Right cardiac atrium (tissue), 5 donors: ENCODE measurements at places on chromosomes 2 and 18. TPM values are rescaled to one million over a fixed set of nuclear protein-coding genes. Genes with fewer than 3 reads are reported as not detected.

DNA sequence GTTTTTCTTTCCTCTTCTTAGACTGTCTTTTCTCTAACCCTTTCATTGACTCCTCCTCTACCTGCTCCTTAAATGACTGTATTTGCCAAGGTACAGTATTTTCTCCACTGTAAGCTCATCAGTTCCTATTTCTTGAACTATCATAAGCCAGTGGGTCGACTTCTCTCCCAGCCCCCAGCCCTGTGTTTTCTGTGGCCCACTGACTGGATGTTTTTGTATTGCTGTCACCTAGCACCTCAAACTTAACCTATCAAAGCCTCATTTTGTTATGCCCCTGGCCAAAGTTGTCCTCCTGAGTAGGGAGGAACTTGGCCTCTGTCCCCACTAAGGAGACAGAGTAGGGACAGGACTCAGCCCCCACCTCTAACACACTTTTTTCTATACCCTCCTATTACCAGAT is 65.4 kb upstream of the CABLES1 start:
- DNase-seq, result no peak

RASGRP3 gene
- 22.7 TPM for polyA plus RNA-seq

RGPD4 gene
- polyA plus RNA-seq, result not detected

- DNase-seq, result no peak
Observed at GRCh38 chr2:114049280-114049679, 159.4 kb downstream of the ACTR3 start.

GRCh38 chr2:221614274-221614673 is 42.2 kb upstream of the EPHA4 start:
- no peak for DNase-seq

GRCh38 chr2:51710222-51710621 is 678.3 kb upstream of the NRXN1 start:
- DNase-seq, result no peak

OBSL1 gene
- polyA plus RNA-seq, result 179 TPM

DNA sequence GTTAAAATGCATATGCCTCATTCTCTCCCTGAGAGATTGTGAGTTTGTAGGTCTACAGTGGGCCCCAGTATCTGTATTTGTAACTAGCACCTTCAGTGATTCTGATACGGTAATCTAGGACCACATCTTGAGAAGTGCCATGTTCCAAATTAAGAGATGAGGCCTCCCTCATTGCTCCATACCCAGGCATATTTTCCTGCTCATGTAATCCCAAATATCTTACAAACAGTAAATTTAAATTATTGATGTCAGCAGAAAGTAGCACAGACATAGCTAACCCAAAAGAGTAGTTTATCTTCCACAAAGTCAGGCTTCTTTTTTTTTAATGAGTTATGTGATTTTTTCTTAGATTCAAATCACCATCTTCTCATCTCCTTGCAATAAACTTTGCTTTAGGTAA is 263.8 kb downstream of the SETBP1 start:
- DNase-seq, result no peak

- DNase-seq, result no peak
Observed at GRCh38 chr18:79991494-79991893, 3.1 kb upstream of the TXNL4A start.

FOXI3 gene
- not detected for polyA plus RNA-seq

GRCh38 chr2:127359520-127359919 is 28.3 kb downstream of the MAP3K2 start:
- no peak for DNase-seq

GRCh38 chr2:96860065-96861029 is 2.5 kb upstream of the ANKRD39 start:
- DNase-seq, result peak; percentile 77

GRCh38 chr2:68469935-68470334 is 2.5 kb downstream of the APLF start:
- no peak for DNase-seq

DSG2 gene
- polyA plus RNA-seq, result 24.8 TPM

ASB18 gene
- polyA plus RNA-seq, result 1.2 TPM

GCG gene
- not detected for polyA plus RNA-seq

ASAP2 gene
- 9.2 TPM for polyA plus RNA-seq

GRCh38 chr2:241636182-241637017 is 558 bp downstream of the THAP4 start:
- DNase-seq, result peak; percentile 75

EIF2B4 gene
- polyA plus RNA-seq, result 31.2 TPM

ONECUT2 gene
- 0.02 TPM for polyA plus RNA-seq

DNA sequence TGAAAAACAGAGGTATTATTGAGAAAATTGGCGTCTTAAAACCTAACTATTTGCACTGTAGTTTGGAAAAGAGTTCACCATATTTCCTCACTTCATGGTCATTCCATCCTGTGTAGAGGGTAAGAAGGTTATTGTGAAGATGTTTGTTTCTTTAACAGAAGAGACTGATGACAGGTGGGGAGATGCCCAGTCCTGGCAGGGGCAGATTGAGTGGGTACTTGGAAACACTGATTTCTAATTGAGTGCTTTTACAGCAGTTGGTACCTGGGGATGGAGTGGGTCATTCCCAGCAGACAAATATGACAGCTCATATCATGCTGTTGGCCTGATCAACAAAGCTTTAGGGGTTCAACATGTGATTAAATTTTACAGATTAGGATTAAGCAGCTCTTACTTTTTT is 67.5 kb downstream of the MYOM1 start:
- no peak for DNase-seq

RFX8 gene
- 0.45 TPM for polyA plus RNA-seq

DNA sequence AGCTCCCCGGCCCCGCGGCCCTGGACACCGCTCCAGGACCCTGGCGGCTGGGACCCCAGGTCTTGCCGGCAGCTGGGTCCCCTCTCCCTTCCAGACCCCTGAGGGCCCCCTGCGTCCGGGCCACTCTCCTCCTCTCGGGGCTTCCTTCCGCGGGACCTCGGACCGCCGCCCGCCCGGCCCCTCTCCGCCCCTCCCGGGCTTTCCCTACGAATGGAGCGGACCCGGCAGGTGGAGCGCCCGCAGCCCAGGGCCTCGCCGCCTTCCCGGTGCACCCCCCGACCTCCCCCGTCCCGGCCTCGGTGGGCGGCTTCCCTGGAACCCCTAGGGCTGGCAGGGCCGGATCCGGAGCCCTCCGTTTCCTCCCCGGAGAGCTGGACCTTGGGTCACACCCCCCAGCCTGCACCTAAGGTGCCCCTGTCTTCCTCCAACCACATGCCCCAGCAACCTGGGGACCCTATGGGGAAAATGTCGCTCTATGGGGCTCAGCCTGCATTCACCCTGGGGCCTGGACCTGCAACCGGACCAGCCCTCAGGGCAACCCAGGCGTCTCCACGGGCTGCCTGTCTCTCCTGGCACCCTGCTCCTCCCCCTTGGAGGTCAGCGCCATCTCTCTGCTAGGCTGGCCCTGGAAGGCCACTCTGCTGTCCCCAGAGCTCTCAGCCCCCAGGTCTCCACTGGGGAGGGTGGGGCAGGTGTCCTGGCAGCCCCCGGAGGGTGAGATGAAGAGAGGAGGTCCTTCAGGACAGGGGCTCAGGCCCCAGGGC is 730 bp downstream of the B3GNT7 start:
- DNase-seq, result no peak

GRCh38 chr2:42102591-42103450 is 55.0 kb downstream of the PKDCC start:
- DNase-seq, result peak; percentile 86

DNA sequence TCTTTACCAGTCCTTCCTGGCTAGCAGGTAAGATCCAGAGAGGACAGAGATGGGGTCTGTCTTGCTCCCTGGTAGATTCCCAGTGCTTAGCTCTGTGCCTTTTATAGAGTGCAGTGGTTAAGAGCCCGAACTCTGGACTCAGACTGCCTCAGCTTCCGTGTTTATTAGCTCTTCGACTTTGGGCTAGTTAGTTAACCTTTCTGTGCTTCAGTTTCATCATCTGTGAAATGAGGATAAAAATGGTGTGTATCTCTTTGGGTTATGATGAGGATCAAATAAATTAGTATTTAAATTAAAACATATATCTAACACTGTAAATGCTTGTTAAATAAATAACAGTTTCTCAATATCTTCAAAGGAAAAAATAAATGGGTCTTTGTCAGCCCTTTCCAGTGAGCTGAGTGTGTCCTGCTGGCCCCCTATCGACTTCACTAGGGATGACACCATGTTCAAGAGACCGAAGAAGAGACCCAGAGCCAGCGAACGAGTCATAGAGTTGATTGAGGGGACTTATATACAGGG is 38.2 kb downstream of the CERS6 start:
- DNase-seq, result no peak

DAW1 gene
- 0.09 TPM for polyA plus RNA-seq

VSNL1 gene
- 36.8 TPM for polyA plus RNA-seq

DNA sequence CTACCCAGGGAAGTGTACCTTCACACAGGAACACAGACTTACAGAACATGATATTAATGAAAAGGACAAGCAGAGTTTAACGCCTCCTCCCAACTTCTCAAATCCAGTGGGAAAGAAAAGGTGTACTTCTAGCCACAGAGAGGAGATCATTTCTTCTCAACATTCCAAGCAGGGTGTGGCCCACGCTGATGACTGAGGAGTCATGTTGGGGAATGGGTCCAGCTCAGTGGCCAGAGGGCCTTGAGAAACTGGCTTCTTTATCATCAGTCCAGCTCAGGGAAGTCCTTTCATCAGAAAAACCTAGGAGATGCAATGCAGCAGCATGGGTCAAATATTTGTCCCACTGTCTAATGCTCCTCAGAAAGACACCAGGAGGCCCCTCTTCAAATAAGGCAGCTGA is 63.0 kb downstream of the RBM43 start:
- no peak for DNase-seq

GRCh38 chr2:42767899-42768705 is 4.2 kb upstream of the OXER1 start:
- DNase-seq, result peak; percentile 32

GRCh38 chr2:155372969-155373368 is 674.5 kb downstream of the KCNJ3 start:
- DNase-seq, result no peak
